ENCODE measurements at places on chromosomes 1 and 21.

- DNase-seq: no peak
Observed at GRCh38 chr1:24465099-24465498, 37.5 kb upstream of the RCAN3 start.

- no peak for DNase-seq
Observed at GRCh38 chr1:198649232-198649967, 10.6 kb downstream of the PTPRC start.

DNA sequence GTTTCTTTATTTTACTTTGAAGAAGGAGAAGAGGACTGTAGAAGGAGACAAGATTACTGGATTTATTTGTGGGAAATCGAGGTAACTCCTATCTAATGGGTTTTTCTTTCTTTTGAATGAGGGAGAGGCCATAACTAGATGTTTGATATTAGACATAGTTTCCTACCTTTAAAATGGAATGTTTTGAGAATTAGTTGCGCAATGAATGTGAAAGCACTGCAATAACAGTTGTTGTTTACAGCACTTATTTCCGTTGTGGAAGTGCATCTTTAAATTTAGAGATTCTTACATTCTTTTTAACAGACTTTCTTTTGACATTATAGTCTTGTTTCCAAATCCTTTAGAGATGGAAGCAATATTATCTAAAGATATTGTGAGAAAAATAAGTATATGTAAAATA is 229.0 kb downstream of the SRGAP2C start:
- DNase-seq: no peak

DNA sequence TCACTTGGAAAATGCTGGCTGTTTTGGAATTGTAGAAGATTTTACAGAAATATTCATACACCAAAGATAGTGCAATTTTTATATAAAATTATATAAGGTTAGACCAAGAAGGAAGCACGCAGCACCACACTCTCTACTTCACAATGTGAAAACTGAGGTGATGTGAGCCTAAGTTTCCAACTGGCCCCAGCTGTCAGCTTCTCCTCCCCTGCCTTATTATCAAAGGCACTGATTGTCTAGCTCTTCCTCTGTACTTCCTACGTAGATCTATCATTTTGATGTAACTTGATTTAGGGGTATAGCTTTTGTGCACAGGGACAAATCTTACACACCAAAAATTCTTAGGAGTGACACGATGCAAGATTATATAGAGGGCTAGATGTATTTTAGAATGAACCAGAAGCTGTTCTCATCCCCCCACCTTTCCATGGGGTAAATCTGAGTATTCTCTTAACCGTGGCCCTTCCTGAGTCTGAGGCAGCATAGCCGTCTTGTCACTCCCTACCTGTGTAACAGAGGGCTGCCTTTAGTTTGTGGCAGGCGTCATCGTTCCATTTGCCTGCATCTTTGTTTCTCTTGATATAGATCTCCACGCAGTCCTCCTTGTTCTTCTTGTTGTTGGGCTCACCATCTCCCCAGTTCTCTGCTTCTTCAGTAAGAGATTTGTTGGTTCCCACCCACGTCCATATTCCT is 3.4 kb downstream of the SELL start:
- no peak for DNase-seq

DNA sequence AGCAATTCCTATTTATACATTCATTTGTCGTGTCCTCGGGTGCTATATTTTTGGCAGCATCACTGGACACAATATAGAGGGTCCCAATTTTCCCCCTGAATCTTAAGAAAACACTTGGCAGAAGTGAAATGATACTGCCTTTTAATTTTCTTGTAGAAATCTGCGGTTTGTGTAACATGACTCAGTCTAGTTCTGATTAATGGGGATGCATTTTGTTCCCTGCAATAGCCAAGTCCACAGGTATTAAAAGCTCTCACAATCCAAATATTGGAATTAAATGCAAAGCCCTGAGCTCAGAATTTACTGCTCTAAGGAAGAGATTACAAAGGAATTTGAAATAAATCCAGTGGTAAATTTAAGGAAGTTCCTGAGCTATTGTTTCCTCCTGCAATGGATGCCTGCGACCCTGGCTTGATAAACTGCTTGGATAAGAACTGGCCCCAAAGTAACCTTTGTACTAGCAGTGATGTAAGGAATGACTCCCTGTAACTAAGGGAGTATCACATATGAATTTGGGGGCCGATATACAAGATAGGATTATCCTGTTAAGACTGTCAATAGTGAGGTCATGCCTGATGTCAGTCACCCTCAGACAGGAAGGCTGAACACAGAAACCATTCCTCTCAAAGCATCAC is 349.7 kb upstream of the C1orf87 start:
- no peak for DNase-seq

GRCh38 chr1:178282949-178283367 is 189.1 kb downstream of the RASAL2 start:
- DNase-seq: peak; percentile 11

Data from NCI-H1092 treated with DMSO at 0.1 percent for 48 hours (cell line).